ENCODE measurements at places on chromosomes 1 and 21. TPM values are rescaled to one million over a fixed set of nuclear protein-coding genes. Genes with fewer than 3 reads are reported as not detected.

DNA sequence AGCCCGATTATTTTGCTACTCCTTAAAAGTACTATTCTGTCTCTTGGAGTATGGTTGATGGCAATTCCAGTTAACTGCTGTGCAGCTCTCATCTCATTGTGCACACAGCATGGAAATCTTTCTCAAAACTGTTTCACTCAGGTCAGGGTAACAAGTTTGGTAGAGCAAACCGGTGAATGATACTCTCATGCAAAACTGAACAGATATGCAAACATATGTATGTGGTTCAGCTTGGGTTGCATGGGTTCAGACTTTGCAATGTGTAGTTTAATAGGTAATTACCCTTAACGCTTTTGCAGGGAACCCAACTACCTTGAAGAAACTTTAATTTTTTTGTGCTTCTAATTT is 2.2 kb downstream of the GADD45A start:
- no peak for DNase-seq

DNA sequence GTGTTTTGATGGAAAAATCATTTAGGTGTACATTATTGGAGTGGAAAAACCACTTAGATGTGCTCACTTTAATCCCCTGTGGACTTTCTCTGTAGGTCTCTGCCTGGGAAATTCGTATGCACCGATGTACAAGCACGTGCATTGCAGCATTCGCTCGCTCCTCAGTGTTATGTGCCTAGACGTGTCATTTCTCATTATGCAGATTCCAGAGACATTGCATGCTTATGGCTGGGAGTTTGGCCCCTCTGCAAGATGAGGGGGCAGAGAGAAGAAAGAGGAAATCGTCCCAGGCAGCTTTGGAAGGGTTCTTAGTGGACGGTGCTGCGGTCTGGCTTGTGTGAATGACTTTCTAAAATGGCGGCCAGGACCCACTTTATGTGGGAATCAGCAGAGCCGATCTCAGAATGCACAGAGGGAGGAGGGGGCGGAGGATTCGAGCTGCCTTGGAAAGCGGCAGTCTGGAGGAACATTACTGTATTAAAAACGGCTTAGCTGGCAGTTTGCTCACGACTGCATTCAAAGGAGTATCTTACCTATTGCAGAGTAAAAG is 2.3 kb downstream of the SPEN start:
- peak; percentile 51 for DNase-seq

The EPHA2 gene
- total RNA-seq, result 48.1 TPM

The NUDC gene
- 39.4 TPM for total RNA-seq

DNA sequence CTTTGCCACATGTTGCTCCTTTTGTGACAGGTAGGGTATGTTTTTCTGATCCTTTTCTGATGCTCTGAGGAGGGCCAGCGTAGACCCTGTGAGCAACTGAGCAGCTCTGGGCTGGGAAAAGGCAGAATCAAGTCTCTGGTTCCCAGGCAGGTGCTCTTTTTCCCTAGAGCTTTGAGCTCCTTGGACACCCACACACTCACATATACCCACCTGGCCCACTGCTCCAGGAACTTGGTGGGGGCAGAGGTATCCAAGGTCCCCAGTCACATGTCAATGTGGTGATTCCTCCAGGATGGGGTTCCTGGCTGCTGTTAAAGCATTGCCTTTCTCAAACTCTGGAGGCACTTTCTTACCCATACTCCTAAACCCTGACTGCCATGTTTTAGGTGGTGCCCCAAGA is 5.4 kb downstream of the CD2 start:
- no peak for DNase-seq

- no peak for DNase-seq
These were observed 4.8 kb upstream of the RGS16 start for GRCh38 chr1:182608845-182609610.

GRCh38 chr1:230379462-230379861 is 46.7 kb downstream of the PGBD5 start:
- DNase-seq, result no peak

GRCh38 chr1:219686171-219686570 is 73.3 kb upstream of the ZC3H11B start:
- no peak for DNase-seq

The S100A7 gene
- not detected for total RNA-seq

DNA sequence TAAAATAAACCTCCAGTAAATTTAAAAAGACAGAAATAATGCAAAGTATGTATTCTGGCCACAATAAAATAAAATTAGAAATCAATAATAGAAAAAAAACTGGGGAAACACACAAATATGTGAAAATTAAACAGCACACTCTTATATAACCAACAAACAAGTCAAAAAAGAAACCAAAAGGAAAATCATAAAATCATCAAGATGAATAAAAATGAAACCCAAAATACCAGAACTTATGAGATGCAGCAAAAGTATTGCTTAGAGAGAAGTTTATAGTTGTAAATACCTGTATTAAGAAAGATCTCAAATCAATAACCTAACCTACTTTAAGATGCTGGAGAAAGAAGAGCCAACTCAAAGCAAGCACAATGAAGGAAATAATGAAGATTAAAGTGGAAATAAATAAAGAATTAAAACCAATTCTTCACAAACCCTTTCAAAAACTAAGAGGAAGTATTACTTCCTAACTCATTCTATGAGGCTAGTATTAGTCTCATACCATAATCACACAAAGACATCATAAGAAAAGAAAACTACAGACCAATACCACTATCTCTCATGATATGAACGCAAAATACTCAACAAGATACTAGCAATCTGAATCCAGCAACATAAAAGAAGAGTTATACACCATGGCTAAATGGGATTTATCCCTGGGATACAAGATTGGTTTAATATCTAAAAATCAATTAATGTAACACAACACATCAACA is 6.4 kb upstream of the KRTAP10-3 start:
- no peak for DNase-seq

The ANGPTL7 gene
- 0.34 TPM for total RNA-seq

- DNase-seq, result no peak
These were observed 665.8 kb upstream of the CAMK1G start for GRCh38 chr1:208917723-208918122.

GRCh38 chr1:71193153-71193552 is 112.3 kb upstream of the ZRANB2 start:
- no peak for DNase-seq

The PCBP3 gene
- total RNA-seq, result 2.5 TPM

The DNALI1 gene
- total RNA-seq, result 3.7 TPM

The RXRG gene
- 0.78 TPM for total RNA-seq

DNA sequence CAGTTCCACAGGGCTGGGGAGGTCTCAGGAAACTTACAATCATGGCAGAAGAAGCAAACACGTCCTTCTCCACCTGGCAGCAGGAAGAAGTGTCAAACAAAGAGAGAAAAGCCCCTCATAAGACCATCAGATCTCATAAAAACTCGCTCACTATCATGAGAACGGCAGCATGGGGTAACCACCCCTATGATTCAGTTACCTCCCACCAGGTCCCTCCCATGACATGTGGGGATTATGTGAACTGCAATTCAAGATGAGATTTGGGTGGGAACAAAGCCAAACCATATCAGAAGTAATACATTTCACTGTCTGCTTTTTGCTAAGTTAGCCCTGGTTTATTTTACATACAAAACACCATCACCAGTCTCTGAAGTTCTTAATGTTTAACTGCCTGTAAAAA is 68.5 kb downstream of the RBM11 start:
- DNase-seq, result no peak

The PIP5K1A gene
- total RNA-seq, result 36.2 TPM

Data from left colon (tissue), 2 donors.